ENCODE measurements at places on chromosomes 2 and 18. TPM values are rescaled to one million over a fixed set of nuclear protein-coding genes. Genes with fewer than 3 reads are reported as not detected.
A peak's percentile ranks its signal among the peaks of the same experiment; 100 is the strongest.

The C2orf78 gene
- total RNA-seq, result not detected

The NABP1 gene
- total RNA-seq, result 61.9 TPM

The ASB1 gene
- total RNA-seq, result 11.9 TPM

The TTR gene
- total RNA-seq, result not detected

The UCN gene
- total RNA-seq, result 1.5 TPM

The AGXT gene
- total RNA-seq, result not detected

The TEKT4 gene
- total RNA-seq, result not detected

DNA sequence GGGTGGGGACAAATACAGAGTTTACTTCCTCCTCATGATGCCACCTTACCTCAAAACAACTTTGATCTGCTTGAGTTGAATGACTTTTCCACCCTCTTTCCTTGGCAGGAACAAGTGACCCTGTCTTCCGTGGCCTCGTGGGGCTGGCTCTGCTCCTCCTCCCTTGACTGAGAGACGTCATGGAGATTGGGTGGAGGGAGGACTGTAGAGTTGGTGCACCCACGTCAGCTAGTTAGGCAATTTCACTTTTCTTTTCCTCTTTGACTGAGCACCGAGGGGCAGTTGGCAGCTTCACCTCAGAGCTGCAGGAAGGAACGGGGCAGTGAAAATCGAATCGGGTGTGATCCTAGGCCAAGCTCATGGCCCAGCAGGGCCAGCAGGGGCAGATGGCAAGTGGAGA, at the start of gene SP140:
TSS of gene SP140 (plus strand) at position 251 of the 400 bp plus-strand sequence. CDS start at position 360, 109 bp downstream.
- DNase-seq, result peak; percentile 67

- DNase-seq, result no peak
Measured at GRCh38 chr18:58590839-58591238, 38.1 kb downstream of the ALPK2 start.

DNA sequence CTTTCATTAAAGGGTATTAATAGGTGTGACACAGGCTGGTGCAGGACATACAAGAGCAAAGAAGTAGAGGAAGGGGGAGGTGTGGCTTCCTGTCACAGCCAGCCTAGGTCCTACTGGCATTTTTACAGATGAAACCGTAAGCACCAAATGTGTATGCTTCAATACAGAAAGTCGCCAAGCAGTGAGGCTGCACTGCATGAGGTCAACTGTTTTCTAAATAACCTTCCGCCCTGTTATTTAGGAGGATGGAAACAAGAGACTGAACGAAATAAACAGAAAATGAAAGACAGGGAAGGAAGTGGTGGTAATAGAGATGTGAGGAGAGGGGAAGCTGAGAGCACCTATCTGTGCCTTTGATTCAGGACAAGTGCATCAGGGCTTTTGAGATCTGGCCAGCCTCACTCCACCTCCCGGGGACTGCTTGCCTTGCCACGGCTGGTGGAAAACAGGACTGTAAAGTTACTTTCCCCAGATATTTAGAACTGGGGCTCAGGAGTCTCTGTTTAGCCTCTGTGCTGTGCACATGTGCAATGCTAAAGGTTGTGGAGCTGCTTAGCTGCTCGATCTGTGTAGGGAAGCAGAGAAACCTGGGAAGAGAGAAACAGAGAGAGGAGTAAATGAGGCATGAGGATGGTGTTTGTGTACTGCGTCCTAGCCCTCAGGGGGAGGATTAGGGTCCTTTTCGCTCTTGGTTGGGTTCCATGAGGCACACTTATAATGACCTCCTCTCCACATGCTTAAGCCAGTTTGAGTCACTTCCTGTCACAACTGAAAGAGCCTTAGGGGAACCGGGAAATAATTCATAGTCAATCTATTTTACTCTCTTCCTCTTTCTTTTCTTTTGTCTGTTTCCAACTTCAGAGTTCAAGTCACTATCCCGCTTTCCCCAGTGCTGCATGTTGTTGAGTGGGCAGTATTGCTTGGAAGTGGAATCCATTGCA, 62.3 kb upstream of the BOD1L2 start:
- no peak for DNase-seq

- DNase-seq, result no peak
Measured at GRCh38 chr2:46053564-46053963, 243.6 kb upstream of the EPAS1 start.

DNA sequence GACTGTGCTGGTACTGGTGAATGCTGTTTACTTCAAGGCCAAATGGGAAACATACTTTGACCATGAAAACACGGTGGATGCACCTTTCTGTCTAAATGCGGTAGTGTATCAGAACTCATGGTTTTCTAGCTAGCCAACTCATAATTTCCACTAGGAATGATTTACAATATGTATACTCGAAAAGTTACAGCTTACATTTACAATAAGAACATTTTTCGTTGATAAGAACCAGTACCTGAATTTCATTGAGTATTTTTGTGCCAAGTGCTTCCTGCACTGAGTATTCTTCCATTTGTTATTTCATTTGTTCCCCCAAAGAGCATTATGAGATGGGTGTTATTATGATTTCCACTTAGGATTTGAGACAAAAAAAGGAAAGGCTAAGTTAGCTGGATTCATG, 21.9 kb downstream of the SERPINB12 start:
- no peak for DNase-seq

GRCh38 chr2:100773538-100773937, 46.4 kb upstream of the NPAS2 start:
- DNase-seq, result no peak

DNA sequence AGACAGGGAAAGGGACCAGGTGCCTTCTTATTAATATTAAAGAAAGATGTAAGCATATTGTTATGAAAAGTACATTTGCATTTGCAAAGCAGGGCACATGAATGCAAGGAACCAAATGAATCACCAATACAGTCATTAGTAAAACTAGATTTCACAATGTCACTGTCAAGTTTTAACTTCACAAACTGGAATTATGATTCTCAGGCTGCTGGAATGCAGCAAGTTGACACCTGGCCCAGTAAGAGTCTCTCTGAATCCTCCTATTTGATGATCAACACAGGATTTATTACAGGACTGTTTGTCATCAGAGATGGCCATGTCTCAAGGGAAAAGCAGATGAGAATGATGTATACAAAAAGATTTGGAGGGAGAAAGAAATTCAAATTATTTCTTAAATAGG, 72.9 kb upstream of the STK39 start:
- no peak for DNase-seq

- no peak for DNase-seq
Measured at GRCh38 chr2:170974304-170974993, 45.4 kb downstream of the GORASP2 start.

GRCh38 chr18:62526098-62527025, 3.5 kb downstream of the ZCCHC2 start:
- DNase-seq, result peak; percentile 56

DNA sequence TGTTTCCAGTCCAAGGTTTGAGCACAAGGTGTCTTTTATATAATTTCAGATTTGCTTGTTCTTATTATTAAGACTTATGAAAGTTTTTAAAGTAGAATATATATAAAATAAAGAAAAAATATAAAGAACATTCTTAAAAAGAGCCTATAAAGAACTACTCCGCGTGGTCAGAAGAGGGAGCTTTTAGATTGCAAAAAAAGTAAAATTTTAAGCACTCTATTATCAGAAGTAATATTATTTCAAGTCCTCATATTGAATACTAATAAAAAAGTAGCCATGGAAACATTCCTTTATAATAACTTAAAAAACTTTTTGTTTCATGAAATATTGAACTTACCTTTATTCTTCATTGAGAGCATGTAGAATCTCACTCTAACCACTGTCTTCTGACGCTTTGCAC, 51.4 kb downstream of the LINC00305 start:
- DNase-seq, result no peak

GRCh38 chr2:38615237-38615636, 12.5 kb upstream of the HNRNPLL start:
- no peak for DNase-seq

DNA sequence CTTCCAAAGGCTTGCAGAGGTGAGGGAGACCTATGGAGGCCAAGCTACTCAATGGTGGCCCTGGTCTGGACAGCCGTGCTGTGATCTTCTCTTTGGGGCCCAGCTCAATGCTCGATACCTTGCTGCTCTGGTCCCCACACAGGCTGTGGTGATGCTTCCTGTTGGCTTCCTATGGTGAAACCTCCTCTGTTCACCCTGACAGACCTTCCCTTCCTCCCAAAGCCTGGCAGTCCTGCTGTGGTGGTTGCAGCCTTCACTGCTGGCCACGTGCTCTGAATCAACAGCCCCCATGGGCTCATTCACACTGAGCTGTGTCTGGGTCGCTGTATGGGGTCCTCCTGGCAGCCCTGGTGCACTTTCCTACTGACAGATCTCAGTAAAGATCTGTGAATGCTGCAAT, 31.0 kb upstream of the GALR1 start:
- DNase-seq, result no peak

DNA sequence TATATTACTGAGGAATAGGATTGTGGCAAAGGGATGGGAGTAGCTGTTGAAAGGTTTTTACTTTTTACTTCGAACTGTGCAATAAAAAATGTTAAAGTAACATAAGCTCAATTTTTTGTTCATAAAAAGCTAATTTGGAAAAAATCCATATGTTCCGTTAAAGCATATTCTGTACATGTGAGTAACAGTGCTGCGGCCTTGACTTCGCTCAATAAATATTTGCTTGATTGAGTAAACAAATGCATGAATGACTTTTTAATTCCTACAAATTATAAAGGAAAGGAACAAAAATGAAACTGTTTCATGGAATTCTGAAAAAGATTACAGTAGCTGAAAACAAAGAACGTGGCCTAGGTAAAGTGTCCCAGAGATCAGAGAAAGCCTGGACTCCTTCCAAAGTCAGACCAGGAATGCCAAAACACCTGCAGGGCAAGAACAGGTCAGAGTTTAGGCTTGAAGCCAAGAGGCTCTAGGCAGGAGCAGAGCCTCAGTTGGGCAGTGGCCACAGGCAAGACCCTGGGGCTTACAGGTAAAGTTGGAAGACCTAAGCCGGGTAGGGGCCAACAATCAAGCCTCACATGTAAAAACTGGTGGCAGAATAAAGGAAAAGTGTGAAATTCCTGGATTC, 44.3 kb upstream of the FIGN start:
- DNase-seq, result no peak

DNA sequence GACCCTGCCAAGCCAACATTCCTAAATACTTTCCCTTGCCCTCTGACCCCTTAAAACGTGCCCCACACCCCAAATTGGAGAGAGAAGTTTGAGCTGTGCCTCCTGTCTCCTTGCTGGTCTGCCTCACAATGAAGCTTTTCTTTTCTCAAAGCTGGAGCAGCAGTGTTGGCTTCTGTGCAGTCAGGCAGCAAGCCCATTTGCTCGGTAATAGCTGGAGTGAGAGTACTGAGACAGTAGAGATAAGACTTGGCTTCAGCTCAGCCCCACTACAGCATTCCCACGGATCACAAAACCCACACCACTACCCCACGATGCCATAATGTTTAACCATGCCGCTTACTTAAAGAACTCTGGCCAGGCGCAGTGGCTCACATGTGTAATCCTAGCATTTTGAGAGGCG, 73.0 kb downstream of the NCAPH start:
- DNase-seq, result no peak

- DNase-seq, result no peak
Measured at GRCh38 chr2:19021721-19022120, 336.7 kb downstream of the OSR1 start.

DNA sequence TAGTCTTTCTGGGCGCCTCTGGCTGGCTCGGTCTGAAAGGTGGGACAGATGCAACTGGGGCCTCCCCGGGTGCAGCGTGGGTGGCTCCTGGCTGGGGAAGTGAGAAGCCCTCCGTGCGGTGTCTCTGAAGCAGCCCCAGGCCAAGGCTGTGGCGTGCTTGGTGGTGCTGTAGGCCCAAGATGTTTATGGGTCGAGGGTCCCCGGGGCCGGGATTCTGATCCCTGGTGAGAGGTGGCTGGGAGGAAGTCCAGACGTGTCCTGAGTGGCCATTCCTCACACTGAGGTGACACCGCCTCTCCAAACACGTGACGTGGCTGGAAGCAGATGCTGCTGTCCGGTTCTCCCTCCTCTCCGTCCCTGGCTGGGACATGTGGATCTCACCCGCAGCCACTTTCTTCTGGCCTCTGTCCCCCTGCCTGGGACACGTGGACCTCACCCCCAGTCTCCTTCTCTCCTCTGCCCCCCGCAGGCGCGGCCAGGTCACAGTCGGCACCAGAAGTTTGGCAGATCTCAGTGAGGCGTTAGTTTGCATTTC, 12.6 kb downstream of the RTP5 start:
- no peak for DNase-seq

All from T-helper 17 cell (primary cell).